Mononuclear cell (primary cell): ENCODE measurements at places on chromosomes 16 and 17. TPM values are rescaled to one million over a fixed set of nuclear protein-coding genes. Genes with fewer than 3 reads are reported as not detected.

Gene SHCBP1
- 1.8 TPM for total RNA-seq

Gene C16orf74
- total RNA-seq: 4.3 TPM

Gene TBC1D3D
- not detected for total RNA-seq

Gene TAC4
- not detected for total RNA-seq
